ENCODE measurements at places on chromosomes 1 and 21.

GRCh38 chr1:217191441-217191840, 439.4 kb downstream of the GPATCH2 start:
- DNase-seq = no peak

GRCh38 chr1:109481646-109482045, 2.1 kb upstream of the ATXN7L2 start:
- no peak for DNase-seq

- no peak for DNase-seq
Observed at GRCh38 chr1:4093856-4094565, 193.9 kb upstream of the C1orf174 start.

- DNase-seq = no peak
Observed at GRCh38 chr1:96409087-96409486, 312.5 kb upstream of the PTBP2 start.

DNA sequence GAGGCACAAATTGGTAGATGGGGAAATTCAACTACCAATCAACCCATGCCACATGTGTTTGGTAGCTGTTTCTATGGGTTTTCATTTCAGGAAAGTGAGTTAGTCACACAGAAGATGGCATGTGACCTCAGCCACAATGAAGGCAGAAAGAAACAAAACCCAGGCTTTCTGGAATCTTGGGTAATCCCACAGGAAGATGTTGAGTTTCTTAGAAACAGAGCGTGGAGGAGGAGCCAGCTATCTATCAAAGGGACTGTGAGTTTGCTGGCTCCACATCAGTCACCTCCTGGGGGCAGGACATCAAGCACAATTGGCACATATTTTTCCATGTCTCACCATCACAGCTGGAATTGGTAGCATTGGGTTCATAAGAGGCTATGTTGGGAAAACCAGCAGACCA, 188.9 kb upstream of the PLXNA2 start:
- peak; percentile 54 for DNase-seq

- peak; percentile 32 for DNase-seq
Observed at GRCh38 chr1:53122961-53123413, 19.5 kb downstream of the SLC1A7 start.

GRCh38 chr1:226447932-226448665, 40.2 kb upstream of the PARP1 start:
- peak; percentile 14 for DNase-seq

DNA sequence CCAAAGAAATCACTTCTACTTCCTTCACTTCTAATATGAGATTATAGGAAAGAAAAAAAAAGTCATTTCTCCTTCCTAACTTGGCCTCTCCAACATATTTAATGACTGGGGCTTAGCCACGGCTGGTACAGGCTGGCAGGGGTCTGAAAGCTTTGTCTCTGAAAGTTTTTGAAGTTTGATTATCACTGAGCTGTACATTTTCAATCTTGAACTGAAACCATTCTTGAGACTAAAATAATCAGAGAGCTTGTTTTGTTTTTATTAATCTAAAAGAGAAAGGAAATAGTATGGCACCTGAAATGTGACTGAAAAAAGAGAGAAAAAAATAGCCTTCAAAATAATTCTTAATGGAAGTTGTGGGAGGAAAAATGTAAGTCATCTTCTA, 3.8 kb upstream of the KRTAP19-8 start:
- no peak for DNase-seq

DNA sequence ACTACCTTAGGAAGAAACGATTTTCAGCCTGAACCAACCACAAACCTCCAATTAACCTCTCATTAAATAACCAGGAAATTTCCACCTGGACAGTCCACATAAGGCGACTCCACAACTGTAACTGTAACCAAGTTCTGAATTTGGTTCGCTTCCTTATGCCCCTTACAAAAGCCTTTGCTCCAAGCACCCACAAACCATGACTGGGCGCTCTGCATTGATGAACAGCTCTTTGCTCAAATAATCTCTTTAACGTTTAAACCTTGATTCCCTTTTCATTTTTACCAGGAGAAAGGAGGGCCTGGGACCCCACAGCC, 38.2 kb upstream of the ZNF124 start:
- DNase-seq = no peak

DNA sequence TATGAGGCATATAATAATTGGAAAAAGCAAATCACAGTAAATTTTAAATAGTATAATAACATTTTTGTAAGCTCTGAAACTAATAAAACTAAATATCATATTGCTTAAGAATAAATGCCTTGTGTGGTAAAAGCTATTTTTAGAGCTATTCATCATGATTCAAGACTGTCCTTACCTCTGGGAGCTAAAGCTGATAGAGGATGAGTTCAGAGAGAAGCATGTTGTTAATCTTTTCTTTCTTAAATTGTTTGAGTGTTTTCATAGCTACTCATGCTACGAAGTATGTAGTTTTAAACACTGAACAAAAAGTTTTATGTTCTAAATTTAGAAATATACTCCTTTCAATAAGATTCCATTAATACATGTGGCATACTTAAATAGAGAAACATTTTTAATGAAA, 30.5 kb downstream of the IFI16 start:
- peak; percentile 47 for DNase-seq

All from foreskin fibroblast (primary cell).